ENCODE measurements at places on chromosomes 3 and 15.

- no peaks in the 10 kb centered on the region for H3K36me3 ChIP-seq
- H3K27me3 ChIP-seq, result no peaks in the 10 kb centered on the region
- DNase-seq, result peak; percentile 9
- no peak overlapping the region for H3K27ac ChIP-seq
- H3K4me3 ChIP-seq, result no peak overlapping the region
- no peaks in the 10 kb centered on the region for H3K4me1 ChIP-seq
Measured at GRCh38 chr3:165339753-165340152, 143.6 kb upstream of the SLITRK3 start.

GRCh38 chr3:10281951-10282350 is 10.8 kb downstream of the GHRL start:
- H3K36me3 ChIP-seq, result peaks cover 42% of the 10 kb centered on the region
- no peak overlapping the region for H3K27ac ChIP-seq
- no peaks in the 10 kb centered on the region for H3K27me3 ChIP-seq
- no peak overlapping the region for H3K4me3 ChIP-seq

- H3K36me3 ChIP-seq, result no peaks in the 10 kb centered on the region
- H3K4me3 ChIP-seq, result no peak overlapping the region
- no peak overlapping the region for H3K27ac ChIP-seq
- DNase-seq, result peak; percentile 23
Measured at GRCh38 chr3:77065750-77066149, 25.9 kb downstream of the ROBO2 start.

GRCh38 chr3:17974206-17974841 is 231.9 kb upstream of the TBC1D5 start:
- DNase-seq, result no peak
- H3K4me1 ChIP-seq, result no peaks in the 10 kb centered on the region
- H3K27me3 ChIP-seq, result no peaks in the 10 kb centered on the region

DNA sequence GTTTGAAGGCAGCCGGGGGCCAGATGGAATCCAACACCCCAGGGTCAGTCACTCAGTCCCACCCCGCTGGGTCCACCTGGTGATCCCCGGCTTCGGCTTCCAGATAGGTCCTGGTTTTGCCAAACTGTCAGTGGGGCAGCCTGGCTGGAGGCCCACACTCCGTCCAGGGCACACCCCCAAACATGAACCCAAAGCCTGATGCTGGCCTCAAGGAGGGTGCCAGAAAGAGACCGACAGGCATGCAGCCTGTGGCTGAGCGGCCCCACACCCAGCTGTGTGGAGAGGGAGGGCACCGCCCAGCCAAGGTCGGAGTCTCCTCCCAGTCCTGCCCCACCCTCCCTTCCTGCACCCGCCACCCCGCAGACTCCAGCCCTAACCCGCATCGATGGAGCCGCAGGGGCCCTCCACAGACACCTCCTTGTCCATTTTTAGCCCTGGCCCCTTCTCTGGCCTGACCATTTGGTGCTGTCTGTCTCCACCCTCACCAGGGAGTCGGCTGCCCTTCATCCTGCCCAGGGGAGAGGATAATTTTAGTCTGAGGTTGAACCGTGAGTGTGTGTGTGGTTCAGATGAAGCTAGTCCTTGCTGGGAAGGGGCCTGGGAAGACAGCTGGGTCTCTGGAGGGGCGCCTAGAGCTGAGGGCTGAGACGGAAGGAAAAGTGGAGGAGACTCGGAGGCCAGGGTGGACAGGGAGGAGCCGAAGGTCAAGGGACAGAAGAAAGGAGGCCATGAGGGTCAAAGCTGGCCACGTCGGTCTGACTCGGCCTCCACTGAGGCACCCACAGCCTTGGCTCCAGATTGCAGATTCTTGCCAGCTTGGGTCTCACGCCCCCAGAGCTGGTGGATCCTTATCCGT is 23.1 kb downstream of the TNK2 start:
- H3K36me3 ChIP-seq, result peaks cover 78% of the 10 kb centered on the region
- no peak overlapping the region for H3K4me3 ChIP-seq
- peaks cover 49% of the 10 kb centered on the region for H3K4me1 ChIP-seq
- no peaks in the 10 kb centered on the region for H3K27me3 ChIP-seq
- no peak for DNase-seq

GRCh38 chr3:32401556-32402081 is 10.0 kb downstream of the CMTM7 start:
- peaks cover 52% of the 10 kb centered on the region for H3K27me3 ChIP-seq
- no peaks in the 10 kb centered on the region for H3K36me3 ChIP-seq
- peaks cover 14% of the 10 kb centered on the region for H3K4me1 ChIP-seq
- DNase-seq, result peak; percentile 93
